Esophagus mucosa (tissue), 1 donor: ENCODE measurements at places on chromosomes 2 and 18.

DNA sequence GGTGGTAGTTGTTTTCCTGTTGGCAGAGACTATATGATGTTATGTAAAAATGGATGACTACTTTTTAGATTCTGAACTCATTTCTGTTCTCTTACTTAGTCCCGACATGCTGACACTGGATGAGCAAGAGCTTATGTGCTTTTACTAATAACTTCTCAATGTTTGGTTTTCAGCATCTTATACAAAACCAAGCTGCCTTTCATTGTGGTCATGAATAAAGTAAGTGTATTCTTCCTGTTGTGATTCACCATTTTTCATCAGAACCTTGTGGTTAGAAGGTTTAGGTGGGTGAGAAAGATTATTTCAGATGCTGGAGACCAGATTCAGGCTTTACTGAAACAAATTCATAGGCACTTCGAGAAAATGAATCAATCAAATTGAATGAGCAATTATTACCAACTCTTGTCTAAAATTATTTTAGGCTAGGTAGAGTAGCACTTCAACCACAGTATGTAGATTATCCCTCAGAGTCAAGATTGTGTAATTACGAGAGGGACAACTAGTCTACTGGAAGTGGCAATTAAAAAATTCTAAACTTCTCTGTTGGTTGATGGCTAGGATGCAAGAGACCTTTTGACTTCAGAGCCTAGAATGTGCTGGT lies 9.3 kb downstream of the GPN1 start:
- peak; percentile 62 for ATAC-seq

DNA sequence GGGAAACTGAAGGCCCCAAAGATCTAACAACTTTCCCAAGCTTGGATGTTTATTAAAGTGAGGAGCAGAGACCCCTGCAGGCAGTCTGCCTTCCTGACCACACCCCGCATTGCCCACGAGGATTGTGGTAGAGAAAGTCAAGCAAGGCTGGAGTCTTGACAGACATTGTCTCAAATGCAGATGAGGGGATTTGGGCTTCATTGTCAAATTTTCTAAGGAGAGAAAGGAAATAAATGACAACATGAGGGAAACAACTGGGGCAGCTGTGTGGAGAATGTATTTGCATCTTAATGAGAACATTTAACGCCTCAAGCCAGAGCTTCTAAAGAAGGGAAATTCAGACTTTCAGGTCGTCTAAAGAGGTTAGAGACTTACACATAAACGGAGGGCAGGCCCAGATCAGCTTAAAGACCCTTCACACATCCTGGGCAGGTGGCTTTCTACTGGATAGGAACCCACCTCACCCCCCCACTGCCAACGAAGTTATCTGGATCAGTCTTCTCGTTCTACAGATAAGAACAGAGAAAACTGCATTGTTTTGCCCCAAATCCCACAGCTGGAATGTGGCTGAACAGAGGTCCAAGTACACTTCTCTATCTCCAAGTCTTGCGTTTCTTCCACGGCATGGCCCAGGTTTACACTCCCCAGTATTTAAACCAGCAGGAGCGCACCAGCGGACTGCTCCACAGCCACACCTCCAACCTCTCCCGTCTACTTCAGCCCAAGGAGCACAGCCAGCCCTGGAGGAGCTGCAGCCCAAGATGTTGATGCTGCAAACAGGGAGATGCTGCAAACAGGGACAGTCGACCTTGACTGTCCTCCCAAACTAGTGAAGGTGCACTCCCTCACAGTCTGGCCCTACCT lies 16.2 kb upstream of the SCG2 start:
- ATAC-seq: no peak

- ATAC-seq: no peak
These were observed 86.3 kb downstream of the MDH1 start for GRCh38 chr2:63675026-63675425.

DNA sequence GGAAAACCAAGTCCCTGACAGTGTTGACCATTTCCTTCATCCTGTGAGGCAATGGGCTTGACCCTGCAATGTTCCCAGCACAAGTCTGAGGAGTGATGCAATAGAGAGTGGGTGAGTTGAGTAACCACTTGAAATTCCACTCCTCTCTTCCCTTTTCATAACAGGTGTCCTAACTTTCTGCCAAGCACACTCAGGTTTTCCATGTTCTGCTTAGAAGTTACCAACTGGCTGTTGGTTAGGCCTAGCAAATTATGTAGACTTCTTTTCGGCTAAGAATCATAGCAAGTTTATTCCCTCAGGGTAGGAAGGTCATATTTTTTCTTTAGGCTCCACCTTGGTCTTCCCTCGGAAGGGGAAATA lies 11.5 kb downstream of the GNLY start:
- ATAC-seq: peak; percentile 65

DNA sequence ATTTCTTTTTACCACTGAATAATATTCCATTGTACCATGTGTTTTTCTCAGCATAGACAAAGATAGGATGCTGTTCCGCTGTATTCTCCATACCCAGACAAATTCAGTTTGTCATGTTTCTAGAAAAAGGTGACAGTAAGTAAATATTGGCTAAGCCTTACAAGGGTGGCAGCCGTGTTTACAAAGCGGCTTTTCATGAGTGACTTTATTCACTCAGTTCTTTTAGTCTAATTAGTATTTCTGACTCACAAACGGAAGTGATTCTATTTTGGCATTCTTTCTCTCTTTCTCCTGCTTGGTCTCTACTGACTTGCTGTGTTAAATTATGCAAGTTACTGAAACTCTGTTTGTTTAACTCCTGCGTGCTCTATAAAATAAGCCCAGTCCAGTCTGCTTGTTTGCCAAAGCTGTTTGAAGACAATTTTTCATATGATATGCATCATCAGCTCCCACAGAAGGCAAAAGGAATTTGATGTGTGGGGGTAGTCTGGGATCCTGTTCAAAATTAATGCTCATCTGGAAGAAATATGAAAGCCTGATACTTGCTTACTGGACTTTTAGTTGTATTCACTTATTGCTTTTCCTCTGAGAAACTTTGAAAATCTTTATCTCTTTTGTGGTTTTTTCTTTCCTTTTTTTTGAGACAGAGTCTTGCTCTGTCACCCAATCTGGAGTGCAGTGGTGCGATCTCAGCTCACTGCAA lies 2.3 kb upstream of the PLEKHH2 start:
- peak; percentile 53 for ATAC-seq

GRCh38 chr18:69557282-69557681 lies 156.6 kb downstream of the DOK6 start:
- no peak for ATAC-seq

- ATAC-seq: peak; percentile 21
These were observed 41.6 kb downstream of the LBH start for GRCh38 chr2:30272761-30273573.

GRCh38 chr18:3525870-3526420 lies 76.0 kb downstream of the TGIF1 start:
- ATAC-seq: peak; percentile 10

- ATAC-seq: peak; percentile 58
These were observed 45.3 kb downstream of the EDAR start for GRCh38 chr2:108943751-108944150.
